EL (cell line): ENCODE measurements at places on chromosomes 3 and 15.

DNA sequence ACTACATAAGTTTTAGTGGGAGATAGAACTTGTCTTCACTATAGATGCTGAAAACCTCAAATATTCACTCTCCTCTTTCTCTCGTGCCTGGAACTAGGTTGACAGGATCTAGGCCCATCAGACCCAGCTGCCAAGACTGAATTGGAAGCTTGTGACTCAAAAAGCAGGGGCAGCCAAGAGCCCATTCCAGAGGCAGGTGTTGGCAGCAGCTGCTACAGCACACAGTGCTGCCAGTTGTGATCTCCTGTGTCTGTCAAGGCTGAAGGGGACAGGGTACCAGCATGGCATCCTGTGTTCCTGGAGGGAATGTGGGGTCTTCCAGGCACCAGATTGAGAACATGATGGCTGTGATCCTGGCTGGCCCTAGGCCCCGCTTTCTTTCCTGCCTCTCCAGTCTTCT is 92.5 kb upstream of the MB21D2 start:
- peak; percentile 5 for DNase-seq

- DNase-seq = no peak
Observed at GRCh38 chr3:151154566-151154965, 48.5 kb downstream of the GPR171 start.

DNA sequence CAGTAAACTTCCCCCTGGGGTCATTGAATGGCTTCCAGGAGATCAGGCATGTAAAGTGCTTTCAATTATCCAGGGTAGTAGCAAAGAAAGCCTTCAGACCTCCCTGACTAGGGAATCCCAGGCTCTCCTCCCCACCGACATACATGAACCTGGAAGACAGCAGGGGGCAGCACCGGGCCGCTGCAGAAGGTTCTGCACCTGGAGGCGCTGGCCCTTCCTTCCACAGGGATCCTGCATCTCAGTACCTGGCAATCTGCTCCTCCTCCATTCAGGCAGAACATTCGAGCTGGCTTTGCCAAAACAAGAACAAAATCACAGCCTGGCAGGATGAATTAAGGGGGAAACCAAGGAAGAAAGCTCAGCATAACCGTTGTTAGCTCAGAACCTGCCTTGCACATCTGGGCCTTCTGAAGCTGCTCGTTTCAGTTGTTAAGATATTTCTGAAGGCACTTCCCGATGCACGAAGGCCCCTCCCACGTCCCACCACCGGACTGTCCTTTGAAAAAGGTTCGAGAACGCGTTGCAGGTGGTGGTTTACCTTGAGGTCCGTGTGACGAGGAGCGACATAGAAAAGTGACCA is 237.7 kb downstream of the SLCO3A1 start:
- DNase-seq = peak; percentile 18

DNA sequence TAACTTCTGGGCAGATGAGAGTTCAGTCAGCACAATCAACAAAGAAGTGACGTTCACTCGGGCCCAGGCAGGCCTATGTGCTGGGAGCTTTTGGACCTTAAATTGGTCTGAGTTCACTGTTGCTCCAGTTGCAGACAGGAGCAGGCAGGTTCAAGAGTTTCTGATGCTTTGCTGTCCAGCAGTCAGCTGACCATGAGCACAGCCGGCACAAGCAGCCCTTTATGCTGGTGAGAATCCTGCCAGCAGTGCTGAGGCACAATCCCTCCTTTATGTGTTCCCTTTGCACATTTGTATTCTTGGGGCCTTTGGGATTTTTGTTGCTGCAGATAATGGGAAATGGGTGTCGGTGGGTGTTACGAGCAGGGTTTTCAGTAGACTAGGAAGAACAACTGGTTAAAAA is 81.2 kb upstream of the GOLGA8J start:
- no peak for DNase-seq

GRCh38 chr3:15903164-15903563 is 105.4 kb upstream of the ANKRD28 start:
- DNase-seq = peak; percentile 18

DNA sequence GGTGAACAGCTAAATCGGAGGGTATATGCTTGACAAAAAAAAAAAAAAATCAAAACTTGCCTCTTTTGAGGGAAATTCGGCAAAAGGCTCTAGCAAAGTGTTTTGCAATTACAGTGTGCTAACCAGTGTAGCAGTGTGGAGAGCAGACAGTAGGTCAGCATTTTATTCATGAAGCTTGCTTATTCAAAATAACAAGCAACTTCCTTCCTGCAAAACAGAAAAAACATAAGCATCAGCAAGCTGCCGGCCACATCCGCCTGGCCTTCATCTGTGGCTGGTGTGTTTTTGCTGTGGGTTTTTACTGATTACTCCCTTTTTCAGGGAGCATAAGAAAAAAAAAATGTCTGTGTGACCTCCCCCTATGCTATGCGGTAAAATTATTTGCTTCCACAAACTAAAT is 434.1 kb downstream of the OCA2 start:
- no peak for DNase-seq

DNA sequence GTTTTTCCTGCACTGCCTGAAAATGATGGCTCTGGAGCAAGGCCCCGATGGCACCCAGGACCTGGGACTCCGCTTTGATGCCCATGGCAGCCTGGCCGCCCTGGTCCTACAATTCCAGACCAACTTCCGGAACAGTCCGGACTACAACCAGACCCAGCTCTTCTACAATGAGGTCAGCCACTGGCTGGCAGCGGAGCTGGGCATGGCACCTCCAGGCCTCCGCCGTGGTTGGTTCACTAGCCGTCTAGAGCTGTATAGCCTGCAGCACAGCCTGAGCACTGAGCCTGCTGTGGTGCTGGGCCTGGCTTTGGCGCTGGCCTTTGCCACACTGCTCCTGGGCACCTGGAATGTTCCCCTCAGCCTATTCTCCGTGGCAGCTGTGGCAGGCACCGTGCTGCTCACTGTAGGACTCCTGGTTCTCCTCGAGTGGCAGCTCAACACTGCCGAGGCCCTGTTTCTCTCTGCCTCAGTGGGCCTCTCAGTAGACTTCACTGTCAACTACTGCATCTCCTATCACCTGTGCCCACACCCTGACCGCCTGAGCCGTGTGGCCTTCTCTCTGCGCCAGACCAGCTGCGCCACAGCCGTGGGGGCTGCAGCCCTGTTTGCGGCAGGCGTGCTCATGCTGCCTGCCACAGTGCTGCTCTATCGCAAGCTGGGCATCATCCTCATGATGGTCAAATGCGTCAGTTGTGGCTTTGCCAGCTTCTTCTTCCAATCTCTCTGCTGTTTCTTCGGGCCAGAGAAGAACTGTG is 10.9 kb downstream of the DISP2 start:
- DNase-seq = no peak

DNA sequence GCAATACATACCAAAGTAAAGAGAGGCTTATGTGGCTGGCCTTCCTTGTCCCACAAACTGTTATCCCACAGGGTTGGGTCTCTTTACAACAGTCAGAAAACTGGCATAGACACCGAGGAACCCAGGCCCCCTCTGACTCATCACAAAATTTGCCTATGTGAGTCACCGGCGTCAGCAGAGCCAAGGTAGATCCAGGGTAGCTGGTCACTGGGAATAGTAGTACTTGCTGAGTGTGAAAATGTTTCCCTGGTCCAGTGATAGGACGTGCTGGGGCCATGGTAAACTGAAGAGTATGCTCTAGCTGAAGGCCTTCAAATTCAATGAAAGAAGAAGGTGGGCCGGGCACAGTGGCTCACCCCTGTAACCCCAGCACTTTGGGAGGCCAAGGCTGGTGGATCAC is 27.1 kb upstream of the SKIL start:
- peak; percentile 41 for DNase-seq

- DNase-seq = no peak
Observed at GRCh38 chr3:133379926-133380325, 19.9 kb upstream of the BFSP2 start.

DNA sequence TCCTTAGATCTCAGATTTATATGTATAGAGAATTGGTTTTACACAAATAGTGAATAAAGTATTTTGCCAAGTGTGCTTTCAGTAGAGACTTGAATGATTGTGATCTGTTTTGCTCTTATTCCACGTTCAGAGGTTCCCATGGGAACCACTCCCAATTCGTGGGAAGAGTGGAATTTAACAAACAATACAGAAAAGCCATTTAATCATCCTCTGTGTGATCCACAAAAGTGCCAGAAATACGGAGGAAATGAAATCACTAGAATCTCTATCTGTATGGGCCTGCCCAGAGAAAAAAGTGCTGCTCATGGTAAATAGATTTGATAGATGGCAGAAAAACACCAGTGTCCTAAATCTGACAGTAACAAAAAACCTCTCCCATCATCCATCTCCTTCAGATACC is 56.0 kb downstream of the CNTN4 start:
- no peak for DNase-seq

DNA sequence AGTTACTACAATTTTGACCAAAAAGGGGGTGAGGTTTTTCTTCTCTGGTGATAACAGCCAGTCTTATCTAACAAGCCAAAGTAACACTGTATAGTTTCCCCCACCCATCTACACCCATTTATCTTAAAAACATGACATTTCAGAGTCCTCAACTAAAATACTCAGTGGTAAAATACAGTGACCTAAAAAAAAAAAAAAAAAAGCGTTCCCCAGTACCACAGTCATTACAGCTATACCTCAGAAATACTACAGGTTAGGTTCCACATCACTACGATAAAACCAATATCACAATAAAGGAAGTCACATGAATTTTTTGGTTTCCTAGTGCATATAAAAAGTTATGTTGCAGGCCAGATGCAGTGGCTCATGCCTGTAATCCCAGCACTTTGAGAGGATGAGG is 13.8 kb downstream of the DENND4A start:
- no peak for DNase-seq

- no peak for DNase-seq
Observed at GRCh38 chr15:29467091-29467490, 197.5 kb upstream of the NSMCE3 start.

- DNase-seq = no peak
Observed at GRCh38 chr15:93307513-93307912, 218.5 kb upstream of the RGMA start.

GRCh38 chr3:58576716-58577115 is 475 bp downstream of the FAM107A start:
- DNase-seq = no peak

- DNase-seq = peak; percentile 49
Observed at GRCh38 chr15:101138913-101139880, 112.7 kb downstream of the CHSY1 start.

- peak; percentile 70 for DNase-seq
Observed at GRCh38 chr3:123880998-123881561, 3.1 kb downstream of the MYLK start.

DNA sequence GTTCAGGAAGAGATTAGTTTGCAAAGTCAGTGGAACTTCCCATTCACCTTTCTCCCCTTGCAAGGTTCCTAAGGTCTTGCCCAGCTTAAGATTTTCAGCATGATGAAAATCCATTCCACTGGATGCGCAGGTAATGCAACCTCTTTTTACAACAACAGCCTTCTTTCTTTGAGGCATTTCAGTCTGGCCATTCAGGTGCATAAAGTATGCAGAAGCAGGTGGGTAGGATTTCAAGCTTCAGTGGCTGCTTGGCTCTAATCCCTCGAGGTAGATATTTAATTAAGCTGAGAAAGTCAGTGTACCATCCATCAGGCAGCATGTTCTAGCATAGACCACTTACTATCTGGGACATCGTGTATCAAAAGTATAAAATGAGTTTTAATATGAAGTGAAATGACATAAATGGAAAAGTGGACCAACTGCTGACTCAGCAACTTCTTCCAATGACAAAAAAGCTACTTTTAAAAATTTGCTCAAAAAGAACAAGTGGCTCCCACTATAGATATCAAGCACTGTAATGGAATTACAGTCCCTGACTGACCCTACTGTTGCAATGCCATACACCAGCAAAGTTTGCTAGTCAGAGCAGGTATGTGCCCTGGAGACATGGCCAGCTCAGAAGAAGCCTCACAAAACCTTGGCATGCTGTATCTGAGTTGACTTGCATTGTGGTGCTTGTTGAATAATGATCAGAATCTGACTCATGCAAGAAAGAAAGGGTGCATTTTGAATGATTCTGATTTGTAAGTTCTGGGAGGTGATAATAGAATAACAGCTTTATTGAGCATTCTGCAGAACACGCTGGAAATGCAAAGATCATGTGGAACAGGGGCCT is 459.9 kb upstream of the MCTP2 start:
- DNase-seq = no peak

GRCh38 chr3:8255725-8256124 is 245.9 kb upstream of the LMCD1 start:
- no peak for DNase-seq

DNA sequence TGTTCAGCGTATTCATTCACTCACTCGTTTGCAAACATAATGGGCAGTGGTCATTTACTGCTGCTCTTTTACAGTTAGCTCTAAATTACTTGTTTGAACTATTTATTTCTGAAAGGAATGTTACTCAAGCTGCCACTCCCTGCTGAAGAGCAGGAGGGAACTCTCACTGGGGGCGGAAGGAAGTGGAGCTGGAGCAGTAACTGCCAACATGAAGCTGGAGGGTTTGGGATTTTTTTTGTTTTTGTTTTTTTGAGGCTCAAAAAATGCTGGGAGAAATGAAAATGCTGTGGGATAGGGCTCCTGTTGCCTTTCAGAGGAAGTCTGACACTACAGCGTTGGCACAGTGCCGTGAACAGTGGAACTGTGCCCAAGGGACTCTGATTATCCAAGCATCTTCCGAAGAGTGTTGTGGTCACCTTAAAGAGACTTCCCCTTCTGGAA is 44.1 kb downstream of the SENP2 start:
- DNase-seq = peak; percentile 46

DNA sequence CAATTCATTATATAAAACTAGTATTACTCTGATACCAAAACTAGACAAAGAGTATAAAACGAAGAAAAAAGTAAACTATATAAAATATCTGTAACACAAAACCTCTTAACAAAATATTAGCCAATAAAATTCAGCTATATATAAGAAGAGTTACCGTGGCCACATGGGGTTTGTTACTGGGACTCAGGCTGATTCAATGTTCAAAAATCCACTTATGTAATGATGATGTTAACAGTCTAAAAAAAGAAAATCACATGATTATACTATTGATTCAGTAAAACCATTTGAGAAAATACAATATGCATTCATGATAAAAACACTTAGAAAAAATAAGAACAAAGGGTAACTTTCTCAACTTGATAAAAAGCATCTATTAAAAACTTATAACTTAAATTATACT is 18.3 kb downstream of the P2RY1 start:
- no peak for DNase-seq

- peak; percentile 6 for DNase-seq
Observed at GRCh38 chr3:41684797-41685735, 276.8 kb downstream of the ULK4 start.

DNA sequence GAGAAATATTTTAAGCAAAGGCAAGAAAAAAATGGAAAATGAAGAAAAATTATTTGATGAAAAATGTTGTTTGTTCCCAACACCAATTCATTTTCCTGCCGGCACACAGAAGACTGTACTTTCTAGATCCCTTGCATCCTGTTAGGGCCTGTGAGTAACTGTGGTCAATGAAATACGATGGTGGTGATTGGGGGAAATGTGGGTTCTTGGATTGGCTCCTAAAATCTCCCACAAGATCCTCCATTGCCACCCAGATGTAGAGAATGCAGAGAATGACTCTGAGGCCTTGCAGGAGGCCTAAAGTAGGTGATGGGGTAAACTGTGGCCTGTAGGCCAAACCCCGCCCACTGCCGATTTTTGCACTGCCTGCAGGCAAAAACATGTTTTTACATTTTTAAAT is 46.3 kb upstream of the C3orf70 start:
- peak; percentile 12 for DNase-seq
